ENCODE measurements at places on chromosomes 7 and 10.
A peak's percentile ranks its signal among the peaks of the same experiment; 100 is the strongest.

GRCh38 chr10:124286621-124287020, 132.1 kb downstream of the OAT start:
- DNase-seq = no peak

- no peak for DNase-seq
Measured at GRCh38 chr7:3380886-3381685, 80.0 kb downstream of the SDK1 start.

DNA sequence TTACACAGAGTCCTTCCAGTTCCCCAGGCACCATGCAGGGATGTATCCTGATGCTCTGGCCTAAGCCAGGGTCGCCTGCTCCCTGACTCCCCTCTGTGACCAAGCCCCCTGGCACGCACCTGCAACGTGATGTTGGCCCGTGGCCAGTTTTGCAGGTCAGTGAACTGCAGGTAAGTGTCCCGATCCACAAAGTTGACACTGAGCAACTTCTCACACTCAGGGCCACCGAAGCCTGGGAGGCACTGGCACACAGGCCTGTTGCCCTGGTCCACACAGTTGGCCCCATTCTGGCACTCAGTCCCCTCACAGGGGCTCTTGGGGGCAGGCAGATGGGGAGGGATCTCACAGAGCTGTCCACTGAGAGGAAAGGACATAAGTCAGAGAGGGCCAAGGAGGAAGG, 174.3 kb downstream of the LCOR start:
- no peak for DNase-seq

DNA sequence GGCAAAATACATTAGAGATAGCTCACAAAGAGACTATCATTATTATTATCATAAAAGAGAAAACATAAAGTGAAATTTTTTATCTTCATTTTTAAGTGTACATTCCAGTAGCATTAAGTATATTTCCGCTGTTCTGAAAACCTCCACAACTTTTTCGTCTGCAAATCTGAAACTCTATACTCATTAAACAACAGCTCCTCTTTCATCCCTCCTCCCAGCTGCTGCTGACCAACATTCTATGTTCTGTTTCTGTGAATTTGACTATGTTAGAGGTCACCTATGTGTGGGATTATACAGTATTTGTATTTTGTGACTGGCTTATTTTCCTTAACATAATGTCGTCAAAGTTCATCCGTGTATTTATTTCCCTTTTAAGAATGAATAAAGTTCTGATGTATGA, 429.3 kb upstream of the TPK1 start:
- no peak for DNase-seq

- DNase-seq = no peak
Measured at GRCh38 chr10:102657984-102658724, 13.9 kb downstream of the TRIM8 start.

GRCh38 chr10:110619514-110620397, 24.4 kb upstream of the RBM20 start:
- no peak for DNase-seq

DNA sequence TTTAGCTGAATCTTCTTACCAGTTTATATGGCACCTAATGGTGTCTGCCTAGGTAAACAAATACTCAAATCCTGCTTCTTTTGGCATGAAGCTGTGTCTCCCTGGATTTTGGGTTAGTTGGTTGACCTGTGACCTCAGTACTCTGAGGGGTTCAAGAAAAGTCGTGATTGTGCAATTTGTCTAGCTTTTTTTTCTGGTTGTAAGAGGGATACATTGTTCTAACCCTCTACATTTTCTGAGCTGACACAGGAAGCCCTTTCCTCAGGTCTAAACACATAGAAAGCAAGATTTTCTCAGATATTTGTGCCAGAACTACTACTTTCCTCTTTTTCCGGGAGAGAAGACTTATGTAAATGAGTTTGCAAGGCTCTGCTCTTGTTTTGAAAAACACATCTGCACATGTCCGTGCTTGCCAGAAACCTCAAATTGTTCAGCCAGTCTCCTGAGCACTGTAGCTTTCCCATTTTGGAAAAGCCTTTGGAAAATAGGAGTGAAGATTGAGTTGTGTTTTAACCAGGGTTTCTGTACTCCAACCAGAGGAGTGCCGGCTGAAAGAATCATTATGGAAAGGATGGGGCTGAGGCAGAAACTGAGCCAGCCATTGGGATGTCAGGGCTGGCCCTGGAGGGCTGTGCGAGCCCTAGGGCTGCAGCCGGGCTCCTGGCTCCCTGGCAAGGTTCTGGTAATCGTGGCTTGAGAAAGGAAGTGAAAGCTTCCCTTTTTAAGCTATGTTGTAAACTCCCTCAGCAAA, 31.3 kb upstream of the CXCL12 start:
- no peak for DNase-seq

DNA sequence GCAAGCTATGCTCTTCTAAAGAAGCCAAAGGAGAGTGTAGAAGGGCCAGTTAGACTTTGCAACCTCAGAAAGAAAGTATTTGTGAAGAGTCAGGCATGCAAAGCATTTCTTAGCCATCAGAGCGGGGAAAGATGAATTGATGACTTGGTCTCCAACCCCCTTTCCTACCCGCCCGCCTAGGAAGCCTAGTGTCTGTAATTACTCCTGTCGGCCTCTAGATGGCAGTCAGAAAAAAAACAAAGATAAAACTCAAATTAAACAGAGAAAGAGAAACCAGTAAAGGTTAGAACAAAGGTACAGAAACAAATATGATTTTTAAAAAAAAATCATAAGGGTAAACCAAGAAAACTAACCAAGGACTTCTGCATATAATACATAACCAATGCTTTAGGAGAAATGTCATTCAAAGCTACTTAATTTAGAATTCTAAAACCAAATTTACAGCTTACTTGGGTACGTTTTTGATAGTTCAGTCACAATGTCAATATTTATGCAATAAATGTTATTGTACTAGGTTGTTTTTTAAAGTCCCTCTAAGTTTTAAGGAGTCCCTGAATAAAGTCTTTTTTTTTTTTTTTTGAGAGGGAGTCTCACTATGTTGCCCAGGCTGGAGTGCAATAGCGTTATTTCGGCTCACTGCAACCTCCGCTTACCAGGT, 97.6 kb downstream of the LYZL1 start:
- DNase-seq = peak; percentile 44

GRCh38 chr7:70033226-70033625, 435.0 kb downstream of the AUTS2 start:
- no peak for DNase-seq

DNA sequence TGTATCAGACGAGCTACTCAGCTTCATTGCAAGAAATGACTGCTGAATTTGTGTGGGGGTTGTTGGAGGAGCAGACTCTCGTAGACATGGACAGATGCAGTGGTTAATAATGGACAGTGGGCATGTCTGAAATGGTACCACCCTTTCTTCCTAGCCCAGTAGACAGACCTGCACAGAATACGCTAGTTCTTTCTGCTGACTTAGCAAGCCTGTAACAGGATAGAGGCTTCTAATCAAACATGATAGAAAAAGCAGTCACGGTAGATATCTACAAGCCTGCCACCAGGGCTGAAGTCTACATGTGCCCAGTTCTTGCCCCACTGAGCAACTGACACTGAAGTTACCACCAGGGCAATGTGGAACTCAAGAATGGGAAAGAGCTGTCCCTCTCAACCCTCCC, 188.0 kb downstream of the FANK1 start:
- DNase-seq = no peak

DNA sequence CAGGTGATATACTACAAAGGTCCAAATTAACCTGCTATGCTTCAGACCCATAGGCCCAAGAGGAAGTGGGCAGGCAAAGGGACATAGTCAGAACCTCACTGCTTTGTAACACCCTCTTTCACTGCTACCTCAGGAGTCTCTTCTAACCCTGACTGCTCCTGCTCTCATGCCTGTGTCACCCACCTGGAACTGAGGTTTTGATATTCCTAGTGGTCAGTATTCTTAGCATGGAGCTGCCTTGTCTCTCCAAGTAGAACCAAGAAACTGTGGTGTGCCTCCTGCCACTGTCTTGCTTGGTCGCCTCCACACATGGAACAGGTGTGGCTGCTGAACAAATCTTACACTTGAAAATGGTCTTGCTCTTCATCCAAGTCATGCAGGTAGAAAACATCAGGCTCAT, 677.5 kb downstream of the XPNPEP1 start:
- no peak for DNase-seq

GRCh38 chr7:85125651-85126131, 61.2 kb downstream of the SEMA3D start:
- DNase-seq = no peak

GRCh38 chr7:46198701-46199100, 277.6 kb upstream of the IGFBP3 start:
- DNase-seq = no peak

DNA sequence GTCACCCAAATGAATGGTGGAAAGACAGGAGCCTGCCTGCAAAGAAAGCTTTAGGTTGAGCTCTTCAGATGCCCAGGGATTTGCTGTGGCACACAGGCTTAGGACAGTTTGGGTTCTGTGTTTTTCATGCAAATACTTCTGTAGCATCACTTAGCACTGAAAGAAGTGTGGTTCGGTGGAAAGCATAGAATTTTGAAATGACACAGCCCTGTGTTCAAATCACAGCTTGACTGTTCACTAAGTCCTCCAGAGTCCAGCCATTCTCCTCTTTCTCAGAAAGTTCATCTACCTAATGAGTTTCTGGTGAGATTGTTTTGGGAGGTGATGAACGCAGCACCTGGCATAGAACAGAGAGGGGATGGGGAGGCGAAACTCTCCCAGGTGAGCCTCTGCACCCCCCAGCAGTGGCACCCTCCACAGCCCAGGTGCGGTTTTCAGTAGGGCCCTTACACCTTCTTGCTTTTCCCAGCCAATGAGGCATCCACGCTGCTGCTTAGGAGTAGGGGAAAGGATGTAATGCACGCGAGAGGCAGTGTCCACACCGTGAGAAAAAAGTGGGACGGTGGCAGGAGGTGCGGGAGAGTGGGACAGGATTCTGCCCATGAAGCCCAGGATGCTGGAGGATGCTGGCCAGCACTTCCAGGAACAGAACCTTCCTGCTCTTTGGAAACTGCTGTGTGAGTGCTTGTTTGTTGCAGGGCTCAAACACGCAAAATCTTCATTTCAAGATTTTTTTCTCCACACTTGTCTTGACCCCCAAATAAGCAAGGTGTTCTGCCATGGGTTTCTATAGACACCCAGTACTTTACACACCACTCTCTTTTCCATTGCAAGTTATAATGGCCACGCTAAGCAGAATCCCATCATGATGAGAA, 11.6 kb downstream of the EN2 start:
- no peak for DNase-seq

DNA sequence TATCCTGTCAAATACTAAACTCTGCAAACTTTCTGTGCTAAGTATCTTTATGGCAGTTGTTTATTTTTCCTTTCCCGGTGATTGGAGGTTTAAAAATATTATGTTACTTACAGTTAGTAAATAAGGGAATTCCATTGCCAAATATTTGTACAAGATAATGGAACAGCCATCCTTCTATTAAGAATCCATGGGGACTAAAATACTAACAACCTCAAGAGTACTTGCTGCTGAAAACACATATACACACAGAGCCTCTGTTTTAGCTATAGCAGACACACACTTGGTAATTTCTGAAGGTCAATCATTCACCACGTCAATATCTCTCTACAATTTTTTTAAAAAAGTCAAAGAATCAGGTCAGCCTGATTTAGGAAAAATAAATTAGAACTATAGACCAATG, 32.4 kb downstream of the TSPAN12 start:
- no peak for DNase-seq

DNA sequence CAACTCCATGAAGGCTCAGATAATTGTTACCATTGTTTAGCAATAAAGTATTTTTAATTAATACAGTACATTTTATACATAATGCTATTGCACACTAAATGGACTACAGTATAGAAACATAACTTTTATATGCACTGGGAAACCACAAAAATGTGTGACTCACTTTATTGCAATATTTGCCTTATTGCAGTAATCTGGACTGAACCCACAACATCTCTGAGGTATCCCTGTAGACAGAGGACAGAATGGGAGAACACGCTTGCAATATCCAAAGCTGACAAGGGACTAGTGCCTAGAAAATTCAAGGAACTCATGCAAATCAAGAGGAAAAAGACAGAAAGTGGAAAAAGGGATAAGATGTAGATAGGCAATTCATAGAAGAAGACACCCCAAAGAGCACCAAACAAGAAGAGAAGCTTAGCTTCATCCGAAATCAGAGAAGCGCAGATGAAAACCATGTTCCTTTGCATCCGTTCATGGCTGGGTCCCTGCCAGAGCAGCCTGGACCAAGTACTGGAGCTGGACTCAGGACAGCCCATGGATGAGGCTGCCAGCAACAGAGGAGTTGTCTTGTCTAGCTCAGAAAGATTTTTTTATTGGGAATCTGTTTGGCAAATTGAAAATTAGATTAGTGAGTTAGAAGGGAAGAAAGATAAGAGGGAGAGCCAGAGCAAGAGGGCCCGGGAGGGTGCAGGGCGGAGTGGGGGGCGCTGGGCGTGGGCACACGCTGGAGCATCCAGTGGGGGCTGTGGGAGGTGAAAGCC, 16.0 kb upstream of the GALNTL5 start:
- no peak for DNase-seq

GRCh38 chr7:140981951-140982350, 32.8 kb downstream of the MRPS33 start:
- DNase-seq = no peak

DNA sequence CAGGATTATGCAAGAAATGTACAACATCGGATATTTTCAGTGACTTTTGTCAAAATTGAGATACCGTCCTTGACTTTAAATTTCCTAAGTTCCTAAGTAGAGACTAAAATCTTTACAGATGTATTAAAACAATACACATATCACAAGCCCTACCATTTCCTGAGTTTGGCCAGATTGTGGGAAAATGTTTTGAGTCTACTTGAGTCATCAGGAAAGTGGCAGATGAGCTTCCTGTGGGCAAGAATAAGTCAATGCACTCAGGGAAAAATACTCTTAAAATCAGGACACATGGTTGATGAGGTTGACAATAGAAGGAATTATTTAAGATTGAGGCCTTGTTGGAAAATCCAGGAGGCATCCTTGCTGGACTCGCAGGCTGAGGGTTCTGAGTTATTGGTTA, 162.5 kb downstream of the SNX10 start:
- DNase-seq = no peak

GRCh38 chr7:1917221-1918062, 247.4 kb downstream of the ELFN1 start:
- no peak for DNase-seq

GRCh38 chr7:69377191-69377590, 221.1 kb upstream of the AUTS2 start:
- DNase-seq = no peak

DNA sequence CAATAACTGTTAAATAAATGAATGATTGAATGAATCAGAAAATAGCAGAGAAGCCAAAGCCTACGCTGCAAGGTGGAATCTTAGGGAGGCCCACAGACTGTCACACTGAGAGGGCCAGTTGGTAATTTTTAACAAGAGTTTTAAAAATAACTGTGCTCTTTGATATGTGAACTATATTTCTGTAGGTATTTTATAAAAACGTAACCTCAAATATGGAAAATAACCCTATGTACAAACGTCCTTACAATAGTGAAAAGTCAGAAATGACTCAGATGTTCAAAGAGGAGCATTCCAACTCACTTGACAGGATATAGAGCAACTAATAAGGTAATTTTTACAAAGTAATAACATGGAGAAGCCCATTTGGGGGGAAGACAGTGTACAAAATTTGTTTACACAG, 18.9 kb upstream of the TMEM273 start:
- no peak for DNase-seq

GRCh38 chr7:1638215-1638661, 31.8 kb upstream of the ELFN1 start:
- no peak for DNase-seq

Measured in CD4-positive, alpha-beta T cell treated with Interleukin-15 for 4 hours (primary cell).